Activated CD4-positive, alpha-beta T cell treated with anti-CD3 and anti-CD28 coated beads for 1 hour (primary cell): ENCODE measurements at places on chromosomes 3 and 15.
A peak's percentile ranks its signal among the peaks of the same experiment; 100 is the strongest.

DNA sequence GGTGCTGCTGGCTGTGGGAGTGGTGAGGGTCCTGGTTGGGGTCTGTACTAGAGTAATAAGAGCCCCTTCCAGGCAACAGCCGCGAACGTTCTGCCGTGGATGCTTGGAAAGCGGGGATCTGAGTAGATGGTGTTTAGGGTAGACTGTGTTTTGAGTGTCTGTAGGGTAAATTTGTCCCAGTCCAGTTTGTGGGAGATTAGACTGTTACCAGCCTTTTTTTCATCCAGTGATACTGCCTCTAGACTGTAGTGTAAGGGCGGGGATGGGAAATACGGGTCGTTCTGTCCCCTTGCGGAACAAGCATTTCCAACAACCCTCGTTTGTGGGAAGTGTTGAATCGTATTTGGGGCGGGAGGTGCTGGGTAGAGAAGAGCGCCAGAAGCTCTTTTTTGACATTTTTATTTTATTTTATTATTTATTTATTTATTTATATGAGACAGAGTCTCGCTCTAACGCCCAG lies 424 bp downstream of the HAUS2 start:
- DNase-seq = no peak

DNA sequence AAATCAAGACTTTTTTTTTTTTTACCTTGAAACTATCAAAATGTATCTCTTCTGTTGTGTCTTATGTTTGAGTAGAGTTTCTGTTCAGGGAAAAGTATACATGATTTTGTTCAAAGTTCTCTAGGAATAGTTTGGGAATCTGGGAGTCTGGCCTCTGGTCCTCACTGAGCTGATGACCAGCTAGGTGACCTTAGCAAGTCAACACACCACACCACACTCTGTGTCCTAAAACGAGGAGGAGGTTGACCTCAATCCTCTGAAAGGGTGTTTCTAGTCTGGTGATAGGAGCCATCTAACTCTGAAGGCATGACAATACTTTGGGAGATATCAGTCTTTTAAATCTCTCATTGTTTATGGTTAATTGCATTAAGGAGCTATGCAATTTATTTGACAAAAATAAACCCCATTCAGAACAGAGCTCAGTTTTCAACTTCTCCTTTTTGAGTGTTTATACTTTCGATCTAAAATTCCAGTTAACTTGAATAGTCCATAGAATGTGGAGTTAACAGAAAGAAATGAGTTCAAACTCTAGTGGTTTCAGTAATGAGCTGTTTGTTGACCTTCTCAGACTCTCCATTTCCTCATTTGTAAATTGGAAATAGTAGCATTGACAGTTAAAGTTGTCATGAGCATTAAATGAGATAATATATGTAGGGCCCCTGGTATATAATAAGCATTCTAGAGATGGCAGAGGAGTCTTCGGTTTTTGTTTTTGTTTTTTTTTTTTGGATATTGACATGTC lies 112.2 kb upstream of the LRRN1 start:
- no peak for DNase-seq

GRCh38 chr3:99526921-99527320 lies 111.5 kb upstream of the COL8A1 start:
- DNase-seq = no peak

GRCh38 chr15:39149636-39150150 lies 431.2 kb upstream of the THBS1 start:
- DNase-seq = no peak

DNA sequence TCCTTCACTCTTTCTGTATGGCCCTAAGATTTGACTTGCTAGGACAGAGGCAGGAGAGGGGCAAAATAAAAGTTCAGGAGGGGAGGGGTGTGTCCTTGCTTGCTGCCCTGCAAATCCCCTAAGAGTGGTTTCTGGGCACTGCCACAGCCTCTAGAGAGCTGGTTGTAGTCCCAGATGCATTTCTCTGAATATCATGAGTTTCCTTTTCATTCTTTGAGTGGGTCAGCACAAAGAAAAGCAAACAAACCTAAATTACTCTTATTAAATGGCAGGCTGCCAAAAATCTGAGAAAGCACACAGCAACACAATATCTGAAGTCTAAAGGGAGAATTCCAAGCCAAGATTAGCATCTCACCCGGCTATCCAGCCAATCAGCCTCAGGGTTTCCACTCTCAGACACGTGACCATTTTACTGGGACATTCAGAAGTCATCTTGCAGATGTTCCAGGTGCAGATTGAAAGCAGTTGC lies 919.3 kb downstream of the TUSC7 start:
- no peak for DNase-seq

DNA sequence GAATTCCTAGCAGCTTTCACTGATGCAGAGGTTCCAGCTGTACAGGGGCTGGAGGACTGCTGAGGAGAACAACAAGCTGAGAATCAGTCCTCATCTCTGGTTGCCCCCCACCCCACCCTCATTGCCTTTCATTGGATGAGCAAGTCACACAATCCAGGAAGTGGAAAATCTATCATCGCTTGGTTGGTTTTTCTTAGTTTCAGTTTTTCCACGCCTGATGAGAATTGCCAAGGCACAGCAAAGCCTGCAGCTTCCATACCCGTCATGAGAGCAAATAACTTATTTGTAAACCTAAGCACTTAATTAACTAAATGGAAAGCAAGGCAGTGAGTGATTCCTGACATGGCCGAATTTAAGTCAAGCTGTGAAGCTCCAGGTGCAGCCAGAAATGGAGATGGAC lies 21.4 kb upstream of the LIPC start:
- peak; percentile 21 for DNase-seq

DNA sequence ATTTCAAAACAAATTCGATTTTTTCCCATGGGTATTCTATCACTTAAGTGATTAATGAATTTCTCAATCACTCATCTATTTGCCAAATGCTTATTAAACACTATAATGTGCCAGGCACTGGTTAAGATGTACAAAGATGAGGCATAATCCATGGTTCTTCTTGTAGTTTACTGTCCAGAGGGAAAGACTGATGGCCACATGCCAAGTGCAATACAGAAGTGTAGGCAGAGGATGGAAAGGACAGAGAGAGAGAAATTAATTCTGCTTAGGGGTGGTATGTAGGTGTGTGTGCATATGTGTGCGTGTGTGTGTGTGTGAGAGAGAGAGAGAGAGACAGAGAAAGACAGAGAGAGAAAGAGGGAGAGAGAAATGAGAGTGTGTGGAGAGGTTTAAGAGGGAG lies 120.8 kb upstream of the CCNL1 start:
- DNase-seq = no peak

- DNase-seq = no peak
These were observed 43.2 kb downstream of the CMTM6 start for GRCh38 chr3:32459450-32459849.

GRCh38 chr3:14884665-14885064 lies 62.7 kb upstream of the NR2C2 start:
- no peak for DNase-seq

GRCh38 chr3:70833239-70833960 lies 521.0 kb upstream of the MDFIC2 start:
- DNase-seq = no peak
